Stimulated activated CD8-positive, alpha-beta memory T cell treated with anti-CD3 and anti-CD28 coated beads, Interleukin-7, amount 100 ng/mL, for 4 hours (primary cell): ENCODE measurements at places on chromosomes 13 and 19.

DNA sequence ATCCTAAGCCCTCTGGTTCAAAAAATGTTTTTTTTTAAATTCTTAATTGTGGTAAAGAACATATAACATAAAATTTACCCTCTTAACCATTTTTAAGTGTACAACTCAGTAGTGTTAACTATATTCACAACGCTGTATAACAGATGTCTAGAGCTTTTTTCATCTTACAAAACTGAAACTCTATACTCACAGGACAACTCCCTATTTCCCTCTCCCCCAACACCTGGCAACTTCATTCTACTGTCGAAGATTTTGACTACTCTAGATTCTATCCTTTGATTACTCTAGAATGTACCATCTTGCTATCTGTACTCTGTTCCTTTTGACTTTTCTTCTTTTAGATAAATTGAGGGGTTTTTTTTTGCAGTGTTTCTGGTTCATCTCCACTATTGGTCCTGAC is 200.4 kb downstream of the KLF12 start:
- DNase-seq: no peak

DNA sequence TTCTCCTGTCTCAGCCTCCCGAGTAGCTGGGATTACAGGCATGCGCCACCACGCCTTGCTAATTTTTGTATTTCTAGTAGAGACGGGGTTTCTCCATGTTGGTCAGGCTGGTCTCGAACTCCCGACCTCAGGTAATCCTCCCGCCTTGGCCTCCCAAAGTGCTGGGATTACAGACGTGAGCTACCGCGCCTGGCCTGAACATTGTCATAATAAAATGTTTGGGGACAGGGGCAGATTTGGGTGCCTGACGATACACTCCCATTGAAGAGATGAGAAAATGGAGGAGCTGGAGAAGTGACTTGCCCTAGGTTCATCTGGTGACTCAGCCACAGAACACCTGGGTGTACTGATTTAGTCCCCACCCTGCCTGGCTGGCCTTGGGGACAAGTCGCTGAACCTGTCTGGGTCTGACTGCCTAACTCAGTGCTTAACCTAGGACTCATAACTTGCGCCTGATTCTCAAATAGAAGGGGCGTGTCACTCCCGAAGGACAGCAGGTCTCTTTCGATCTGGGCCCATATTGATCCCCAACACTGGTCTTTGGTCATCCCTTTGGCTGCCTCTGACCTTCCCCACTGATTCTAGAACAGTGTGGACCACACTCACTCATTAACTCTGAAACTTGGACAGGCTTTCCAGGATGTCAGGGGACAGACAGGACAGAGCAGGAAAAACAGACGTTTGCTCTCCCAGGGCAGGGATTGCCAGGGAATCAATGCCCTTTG is 7.6 kb upstream of the BICRA start:
- no peak for DNase-seq

- DNase-seq: no peak
These were observed 556.1 kb downstream of the EFNB2 start for GRCh38 chr13:105979131-105980011.

DNA sequence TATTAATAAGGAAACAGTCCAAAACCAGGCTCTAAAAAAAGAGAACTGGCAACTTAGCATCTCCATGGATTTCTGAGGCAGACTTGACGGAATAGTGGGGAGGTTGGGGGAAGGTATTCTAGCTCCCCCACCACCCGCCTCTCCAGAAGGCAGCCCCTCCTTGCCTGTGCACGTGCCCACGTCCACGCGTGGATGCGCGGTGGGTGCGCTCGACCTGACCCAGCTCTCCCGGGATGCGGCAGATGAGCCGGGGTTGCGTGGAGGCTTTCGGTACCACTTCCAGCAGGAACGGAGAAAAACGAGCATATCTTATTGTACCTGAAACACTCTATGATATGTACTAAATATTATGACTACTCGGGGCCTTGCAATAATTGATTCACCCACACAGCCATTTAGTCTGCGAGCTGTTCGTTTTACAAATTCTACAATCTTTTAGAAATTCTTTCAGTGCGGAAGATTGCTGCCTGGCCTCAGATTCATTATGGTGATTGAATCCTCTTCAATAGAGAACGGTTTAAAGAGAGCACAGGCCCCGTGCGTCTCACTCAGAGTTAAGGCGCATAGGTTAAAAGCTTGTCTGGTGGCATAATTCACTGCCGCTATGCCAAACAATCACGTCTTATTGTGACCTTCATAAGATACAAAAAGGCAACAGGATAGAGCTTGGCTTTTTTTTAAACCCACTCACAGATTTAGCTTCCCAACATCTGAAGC is 117.9 kb downstream of the URI1 start:
- DNase-seq: no peak

DNA sequence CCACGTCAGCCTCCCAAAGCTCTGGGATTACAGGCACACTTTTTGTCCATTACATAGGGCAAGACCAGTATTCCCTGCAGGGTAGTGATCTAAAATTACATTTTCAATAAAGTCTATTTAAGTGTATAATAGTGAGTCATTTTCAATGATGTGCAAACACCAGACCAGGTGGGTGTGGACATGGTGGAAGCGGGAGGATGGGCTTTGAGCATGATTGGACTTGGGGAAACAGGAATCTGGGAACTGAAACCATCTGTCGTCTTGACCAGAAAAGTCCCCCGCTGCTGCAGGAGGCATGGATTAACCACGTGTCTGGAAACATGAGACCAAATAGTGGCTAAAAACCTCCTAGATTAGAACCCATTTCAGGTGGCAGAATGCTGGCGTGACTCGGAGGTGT is 4.9 kb downstream of the FXYD3 start:
- DNase-seq: no peak

DNA sequence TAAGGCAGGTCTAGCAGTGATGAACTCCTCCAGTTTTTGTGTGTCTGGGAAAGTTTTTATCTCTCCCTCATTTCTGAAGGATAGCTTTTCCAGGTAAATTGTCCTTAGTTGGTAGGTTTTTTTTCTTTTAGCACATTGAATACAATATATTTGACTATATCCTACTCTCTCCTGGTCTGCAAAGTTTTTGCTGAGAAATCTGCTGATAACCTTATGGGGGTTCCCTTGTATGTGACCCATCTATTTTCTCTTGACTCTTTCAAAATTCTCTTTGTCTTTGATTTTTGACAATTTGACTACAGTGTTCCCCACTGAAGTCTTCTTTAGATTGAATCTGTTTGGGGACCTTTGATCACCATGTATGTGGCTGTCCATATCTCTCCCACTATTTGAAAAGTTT is 42.6 kb upstream of the ZNF507 start:
- no peak for DNase-seq

- DNase-seq: no peak
These were observed 291.2 kb downstream of the TEX29 start for GRCh38 chr13:111611651-111612050.

DNA sequence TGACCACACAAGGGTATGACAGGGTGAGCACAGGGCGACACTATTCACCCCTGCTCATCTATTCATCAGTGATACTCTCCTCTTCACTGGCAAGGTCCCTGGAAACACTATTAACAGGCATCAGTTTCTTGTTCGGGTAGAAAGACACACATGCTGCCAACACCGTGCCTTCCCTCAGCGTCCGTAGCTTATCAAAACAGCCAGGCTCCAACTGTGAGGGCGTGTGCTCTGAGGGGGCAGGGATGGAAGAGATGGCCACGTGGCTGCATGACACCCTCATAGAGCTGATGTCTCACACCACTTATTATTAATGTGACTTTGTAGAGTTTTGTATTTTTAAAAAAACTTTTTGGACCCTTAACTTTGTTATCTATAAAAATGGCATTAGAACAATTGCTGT is 160.3 kb downstream of the ITGBL1 start:
- no peak for DNase-seq
